ENCODE measurements at places on chromosomes 3 and 15. TPM values are rescaled to one million over a fixed set of nuclear protein-coding genes. Genes with fewer than 3 reads are reported as not detected.

Gene CD200R1
- total RNA-seq = 11.6 TPM

Gene TMEM212
- total RNA-seq = not detected

- H3K4me1 ChIP-seq = no peaks in the 10 kb centered on the region
- no peak for DNase-seq
- H3K4me3 ChIP-seq = no peak overlapping the region
- no peaks in the 10 kb centered on the region for H3K36me3 ChIP-seq
- peaks cover 2% of the 10 kb centered on the region for H3K27me3 ChIP-seq
Observed at GRCh38 chr3:138850151-138850550, 15.4 kb upstream of the PIK3CB start.

GRCh38 chr3:24174614-24175013 lies 229.5 kb downstream of the NR1D2 start:
- no peaks in the 10 kb centered on the region for H3K4me1 ChIP-seq
- H3K4me3 ChIP-seq = no peak overlapping the region
- no peaks in the 10 kb centered on the region for H3K36me3 ChIP-seq
- no peak for DNase-seq
- H3K27me3 ChIP-seq = no peaks in the 10 kb centered on the region

Gene SV2B
- 0.20 TPM for total RNA-seq

DNA sequence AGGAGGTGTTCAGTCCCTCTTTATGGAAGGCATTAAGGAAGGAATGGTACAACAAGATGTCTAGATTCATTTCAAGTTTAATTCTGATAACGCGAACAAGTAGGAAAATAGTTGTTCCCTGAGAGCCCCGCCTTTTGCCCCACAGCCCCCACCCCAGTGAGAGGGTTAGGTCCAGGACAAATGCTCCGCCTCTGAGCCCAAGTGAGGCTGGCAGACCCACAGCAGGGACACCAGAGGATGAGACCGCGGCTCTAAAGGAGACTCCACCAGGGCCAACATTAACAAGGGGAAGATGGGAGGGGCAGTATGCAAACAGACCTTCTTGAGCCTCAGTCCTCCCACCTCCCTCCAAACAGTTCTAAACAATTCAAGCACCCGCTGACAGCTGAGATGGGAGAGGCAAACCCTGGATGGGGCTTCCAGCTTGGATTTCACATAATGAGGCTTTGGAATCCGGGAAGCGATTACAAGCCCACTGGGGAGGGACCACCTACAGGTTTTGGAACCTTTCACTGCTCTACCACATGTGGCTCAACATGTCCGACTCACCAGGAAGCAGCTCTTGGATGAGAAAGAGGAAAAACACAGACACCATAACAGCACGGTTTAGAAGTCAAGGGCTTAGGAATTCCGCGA lies 42.9 kb upstream of the IREB2 start:
- no peaks in the 10 kb centered on the region for H3K4me1 ChIP-seq
- no peaks in the 10 kb centered on the region for H3K36me3 ChIP-seq
- no peak for DNase-seq
- H3K27ac ChIP-seq = no peak overlapping the region

- no peaks in the 10 kb centered on the region for H3K4me1 ChIP-seq
- no peak overlapping the region for H3K4me3 ChIP-seq
- H3K27ac ChIP-seq = no peak overlapping the region
- DNase-seq = no peak
Observed at GRCh38 chr3:190854062-190854461, 8.4 kb downstream of the GMNC start.

GRCh38 chr3:115996420-115997108 lies 373.3 kb downstream of the GAP43 start:
- no peaks in the 10 kb centered on the region for H3K36me3 ChIP-seq
- no peak for DNase-seq
- H3K27me3 ChIP-seq = no peaks in the 10 kb centered on the region
- H3K4me1 ChIP-seq = no peaks in the 10 kb centered on the region

DNA sequence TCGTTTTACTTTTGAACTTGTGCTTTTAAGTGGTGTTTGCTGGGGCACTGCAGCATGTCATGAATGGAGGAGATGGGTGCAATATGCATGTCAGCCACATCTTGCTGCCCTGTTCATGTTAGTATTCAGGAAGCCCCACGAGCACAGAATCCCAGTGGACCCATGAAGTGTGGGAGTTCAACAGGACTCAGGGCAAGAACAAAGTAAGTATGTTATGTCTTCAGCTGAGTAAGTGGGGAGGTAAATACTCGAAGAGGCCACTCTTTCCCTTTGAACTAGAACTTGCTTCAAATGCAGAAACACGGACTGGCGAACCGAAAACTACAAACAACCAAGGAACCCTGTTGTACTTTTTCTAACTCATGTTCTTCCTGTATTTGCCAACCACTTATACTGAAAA lies 23.4 kb downstream of the SOX14 start:
- no peak overlapping the region for H3K4me3 ChIP-seq
- H3K27ac ChIP-seq = no peak overlapping the region
- no peaks in the 10 kb centered on the region for H3K4me1 ChIP-seq
- no peaks in the 10 kb centered on the region for H3K27me3 ChIP-seq
- DNase-seq = no peak
- no peaks in the 10 kb centered on the region for H3K36me3 ChIP-seq

- DNase-seq = no peak
- H3K4me1 ChIP-seq = no peaks in the 10 kb centered on the region
- no peak overlapping the region for H3K4me3 ChIP-seq
Observed at GRCh38 chr3:178777718-178778411, 241.6 kb downstream of the KCNMB2 start.

Gene MASP1
- total RNA-seq = not detected

Gene VEPH1
- total RNA-seq = not detected

DNA sequence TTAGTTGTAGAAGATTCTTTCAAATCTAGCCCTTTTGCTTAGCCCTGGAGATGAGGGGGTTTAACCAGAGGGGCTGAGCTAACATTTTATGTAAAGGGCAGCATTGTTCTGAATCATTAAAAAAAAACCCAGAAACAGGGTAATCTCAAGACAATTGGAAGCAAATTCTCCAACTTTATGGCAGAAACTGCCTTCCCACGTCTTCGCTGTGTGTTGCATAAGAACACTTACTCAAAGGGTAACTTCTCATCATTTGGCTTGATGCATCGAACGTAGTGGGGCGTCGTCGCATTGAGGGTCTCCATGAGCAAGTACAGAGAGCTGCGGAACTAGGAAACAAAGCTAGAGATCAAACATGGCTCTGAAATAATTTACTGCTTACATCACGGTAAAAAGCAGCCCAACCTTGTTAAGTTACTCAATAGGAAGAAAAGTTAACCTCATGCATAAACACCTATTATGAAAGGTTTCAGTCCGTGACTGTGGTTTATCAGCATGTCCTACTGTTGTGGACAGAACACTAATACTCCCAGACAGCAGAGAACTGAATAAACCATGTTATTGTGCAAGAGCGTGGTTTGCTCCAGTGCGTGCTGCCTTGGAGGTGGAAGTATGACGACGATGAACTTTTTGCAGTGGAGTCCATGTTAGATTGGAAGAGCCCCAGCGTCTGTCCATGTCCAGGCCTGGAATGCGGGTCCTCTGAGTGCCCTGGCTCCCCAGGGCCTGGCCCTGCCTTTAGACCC lies 48.7 kb downstream of the MYO5C start:
- no peak for DNase-seq
- no peak overlapping the region for H3K27ac ChIP-seq
- no peaks in the 10 kb centered on the region for H3K36me3 ChIP-seq
- peaks cover 3% of the 10 kb centered on the region for H3K4me1 ChIP-seq
- H3K4me3 ChIP-seq = no peak overlapping the region

Gene CCNB2
- 72.1 TPM for total RNA-seq

GRCh38 chr3:135348690-135349089 lies 553.6 kb downstream of the EPHB1 start:
- H3K4me3 ChIP-seq = no peak overlapping the region
- DNase-seq = no peak
- no peaks in the 10 kb centered on the region for H3K36me3 ChIP-seq
- H3K27ac ChIP-seq = no peak overlapping the region
- H3K27me3 ChIP-seq = no peaks in the 10 kb centered on the region
- no peaks in the 10 kb centered on the region for H3K4me1 ChIP-seq

DNA sequence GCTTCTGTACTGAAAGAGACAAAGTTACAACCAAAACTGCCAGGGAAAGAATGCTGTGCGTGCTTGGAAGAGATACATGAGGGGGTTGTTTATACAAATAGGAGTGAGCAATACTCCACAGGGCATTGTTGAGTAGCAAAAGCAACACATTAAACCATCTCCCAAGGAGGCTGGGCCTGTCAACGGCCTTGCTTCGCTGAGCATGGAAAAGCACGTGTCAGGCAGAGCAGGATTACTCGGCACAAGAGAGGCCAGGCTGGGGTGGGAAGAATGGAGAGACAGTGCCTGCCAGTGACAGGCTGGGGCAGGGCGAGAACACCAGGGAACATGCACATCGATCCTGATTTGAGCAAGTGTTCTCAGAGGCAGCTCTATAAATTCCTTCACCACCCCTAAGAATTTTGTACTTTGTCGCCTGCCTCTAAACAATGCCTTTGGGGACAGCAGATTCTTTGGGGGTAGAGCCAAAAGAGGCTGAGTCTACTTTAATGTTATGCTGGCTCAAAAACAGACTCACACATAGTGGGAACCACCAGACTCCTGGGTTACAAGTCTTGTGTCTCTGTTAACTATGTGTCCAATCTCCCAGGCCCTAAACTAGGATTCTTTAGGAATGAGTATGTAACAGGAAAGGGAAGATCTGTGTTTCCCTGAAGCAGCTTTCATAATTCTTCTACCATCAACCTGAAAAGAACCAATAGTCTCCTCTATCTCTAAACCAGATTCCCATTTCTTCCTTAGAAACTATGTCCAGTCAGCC lies 67.2 kb downstream of the LIPC start:
- DNase-seq = no peak
- no peak overlapping the region for H3K27ac ChIP-seq
- peaks cover 24% of the 10 kb centered on the region for H3K36me3 ChIP-seq
- no peak overlapping the region for H3K4me3 ChIP-seq
- no peaks in the 10 kb centered on the region for H3K27me3 ChIP-seq

GRCh38 chr3:142040941-142041491 lies 108.3 kb downstream of the TFDP2 start:
- peaks cover 1% of the 10 kb centered on the region for H3K36me3 ChIP-seq
- DNase-seq = no peak
- H3K4me3 ChIP-seq = no peak overlapping the region
- H3K4me1 ChIP-seq = no peaks in the 10 kb centered on the region
- H3K27me3 ChIP-seq = no peaks in the 10 kb centered on the region
- H3K27ac ChIP-seq = no peak overlapping the region

DNA sequence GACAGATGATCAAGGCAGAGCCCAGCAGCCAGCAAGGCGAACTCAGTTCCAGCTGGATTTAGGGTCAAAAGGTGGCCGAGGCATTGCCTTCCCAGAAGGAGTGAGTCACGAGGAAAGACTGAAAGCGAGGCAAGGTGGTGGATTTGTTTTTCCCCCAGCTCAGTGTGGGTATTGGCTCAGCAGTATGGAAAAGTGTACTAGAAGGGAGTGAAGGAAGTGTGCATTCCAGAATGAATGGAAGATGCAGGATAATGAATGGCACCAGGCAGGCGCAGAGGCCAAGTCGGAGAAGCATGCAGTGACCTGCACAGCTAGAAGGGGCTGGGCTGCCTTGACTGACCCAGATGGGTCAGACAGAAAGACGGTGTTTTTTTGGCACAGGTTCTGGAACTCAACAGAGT lies 46.3 kb downstream of the FOXP1 start:
- H3K4me1 ChIP-seq = peaks cover 2% of the 10 kb centered on the region
- H3K36me3 ChIP-seq = peaks cover 16% of the 10 kb centered on the region
- no peak overlapping the region for H3K27ac ChIP-seq
- H3K27me3 ChIP-seq = no peaks in the 10 kb centered on the region

DNA sequence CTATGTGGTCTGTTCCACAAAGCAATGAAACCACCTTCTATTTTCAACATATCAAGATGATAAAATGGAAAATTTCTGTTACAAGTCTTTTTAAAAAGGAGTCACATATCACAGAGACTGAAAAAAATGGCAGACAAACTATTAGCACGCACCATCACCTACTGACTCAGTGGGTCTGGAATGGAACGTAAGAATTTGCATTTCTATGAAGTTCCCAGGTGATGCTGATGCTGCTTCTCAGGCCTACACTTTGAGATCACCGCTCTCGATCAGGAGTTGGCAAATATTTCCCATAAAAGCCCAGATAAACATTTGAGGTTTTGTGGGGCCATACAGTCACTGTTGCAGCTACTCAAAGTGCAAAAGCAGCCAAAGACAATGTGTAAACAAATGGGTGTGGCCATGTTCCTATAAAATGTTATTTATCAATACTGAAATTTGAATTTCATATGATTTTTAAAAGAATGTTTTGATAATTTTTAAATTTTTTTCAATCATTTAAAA lies 142.9 kb downstream of the ADAM10 start:
- DNase-seq = no peak
- peaks cover 28% of the 10 kb centered on the region for H3K4me1 ChIP-seq
- no peaks in the 10 kb centered on the region for H3K27me3 ChIP-seq
- peaks cover 73% of the 10 kb centered on the region for H3K36me3 ChIP-seq

DNA sequence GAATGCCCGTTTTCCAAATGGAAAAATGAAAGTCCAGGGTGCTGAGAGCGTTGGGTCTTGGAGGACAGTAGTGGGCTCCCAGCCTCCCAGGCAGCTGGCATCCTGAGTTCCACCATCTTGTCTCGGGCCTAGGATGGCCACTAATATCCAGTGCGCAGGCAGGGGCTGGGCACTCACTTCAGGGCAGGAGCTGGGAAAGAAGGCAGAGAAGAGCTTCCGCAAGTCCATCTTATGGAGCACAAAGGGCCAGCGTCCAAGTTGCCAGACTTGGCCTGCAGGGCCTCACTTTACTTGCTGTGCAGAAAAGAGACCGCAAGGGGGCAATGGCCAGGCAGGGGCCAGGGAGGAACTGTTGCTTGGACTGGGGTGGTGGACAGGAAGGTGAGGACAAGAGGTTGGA lies 46.1 kb downstream of the IQSEC1 start:
- no peak for DNase-seq
- no peaks in the 10 kb centered on the region for H3K27me3 ChIP-seq
- peak overlapping the region; percentile 1 for H3K27ac ChIP-seq
- no peak overlapping the region for H3K4me3 ChIP-seq
- peaks cover 3% of the 10 kb centered on the region for H3K36me3 ChIP-seq
- peaks cover 3% of the 10 kb centered on the region for H3K4me1 ChIP-seq

DNA sequence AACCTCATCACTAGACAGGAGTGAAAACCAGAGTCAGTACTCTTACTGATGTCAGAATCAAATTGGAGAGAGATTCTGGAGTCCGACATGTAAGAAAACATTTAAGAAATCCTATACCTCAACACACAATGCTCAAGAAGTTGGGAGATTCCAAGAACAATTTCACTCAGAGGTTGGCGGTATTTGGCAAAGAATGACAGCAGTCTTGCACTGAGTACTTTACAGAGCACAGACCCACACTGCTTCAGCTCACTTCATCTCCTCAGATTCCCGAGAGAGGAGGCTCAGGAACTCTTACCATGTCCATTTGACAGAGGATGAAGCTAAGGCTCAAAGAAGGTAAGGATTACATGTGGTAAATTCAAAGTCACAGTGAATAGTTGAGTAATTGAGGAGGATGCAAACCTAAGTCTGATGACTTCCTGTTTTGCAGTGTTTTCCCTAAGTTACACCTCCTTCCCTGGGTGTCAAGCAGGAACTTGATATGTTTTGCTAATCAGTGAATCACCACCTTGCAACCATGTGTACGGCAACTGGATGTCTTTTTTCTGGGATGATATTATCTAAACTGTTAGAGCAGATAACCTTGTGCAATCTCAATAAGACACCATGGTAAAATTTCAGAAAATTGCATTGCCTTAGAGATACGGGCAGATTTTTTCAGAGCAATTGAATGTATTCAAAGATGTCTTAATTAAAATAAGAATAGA lies 61.3 kb upstream of the MME start:
- no peaks in the 10 kb centered on the region for H3K4me1 ChIP-seq
- H3K36me3 ChIP-seq = no peaks in the 10 kb centered on the region
- H3K27me3 ChIP-seq = no peaks in the 10 kb centered on the region
- no peak for DNase-seq

Data from activated naive CD8-positive, alpha-beta T cell treated with anti-CD3 and anti-CD28 coated beads, Interleukin-2, amount 10 ng/mL, durations not matched to agents 7 days and 5 days (primary cell).